Esophagus muscularis mucosa (tissue), 4 donors: ENCODE measurements at places on chromosomes 16 and 17.

GRCh38 chr16:27960619-27961295 is 102.8 kb downstream of the GSG1L start:
- DNase-seq, result no peak

DNA sequence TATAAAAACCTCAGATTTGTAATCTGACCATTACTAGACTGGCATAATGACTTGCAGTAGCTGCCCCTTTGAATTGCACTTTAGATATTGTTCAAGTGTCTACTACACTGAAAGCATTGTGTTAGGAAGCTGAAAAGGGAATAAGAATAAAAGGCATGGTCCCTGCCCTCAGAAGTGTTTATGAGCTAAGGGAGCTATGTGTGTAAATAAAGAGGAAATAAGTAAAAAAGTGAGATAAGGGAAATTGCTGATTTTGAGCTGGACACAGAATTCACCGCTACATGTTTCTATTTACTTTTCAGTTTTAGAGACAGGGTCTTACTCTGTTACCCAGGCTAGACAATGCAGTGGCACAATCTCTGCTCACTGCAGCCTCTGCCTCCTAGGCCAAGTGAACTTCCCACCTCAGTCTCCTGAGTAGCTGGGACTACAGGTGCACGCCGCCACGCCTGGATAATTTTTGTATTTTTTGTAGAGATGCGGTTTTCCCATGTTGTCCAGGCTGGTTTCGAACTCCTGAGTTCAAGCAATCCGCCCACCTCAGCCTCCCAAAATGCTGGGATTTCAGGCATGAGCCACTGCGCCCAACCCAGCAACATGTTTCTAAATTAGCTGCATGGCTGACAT is 57.0 kb downstream of the GRB2 start:
- DNase-seq, result no peak

DNA sequence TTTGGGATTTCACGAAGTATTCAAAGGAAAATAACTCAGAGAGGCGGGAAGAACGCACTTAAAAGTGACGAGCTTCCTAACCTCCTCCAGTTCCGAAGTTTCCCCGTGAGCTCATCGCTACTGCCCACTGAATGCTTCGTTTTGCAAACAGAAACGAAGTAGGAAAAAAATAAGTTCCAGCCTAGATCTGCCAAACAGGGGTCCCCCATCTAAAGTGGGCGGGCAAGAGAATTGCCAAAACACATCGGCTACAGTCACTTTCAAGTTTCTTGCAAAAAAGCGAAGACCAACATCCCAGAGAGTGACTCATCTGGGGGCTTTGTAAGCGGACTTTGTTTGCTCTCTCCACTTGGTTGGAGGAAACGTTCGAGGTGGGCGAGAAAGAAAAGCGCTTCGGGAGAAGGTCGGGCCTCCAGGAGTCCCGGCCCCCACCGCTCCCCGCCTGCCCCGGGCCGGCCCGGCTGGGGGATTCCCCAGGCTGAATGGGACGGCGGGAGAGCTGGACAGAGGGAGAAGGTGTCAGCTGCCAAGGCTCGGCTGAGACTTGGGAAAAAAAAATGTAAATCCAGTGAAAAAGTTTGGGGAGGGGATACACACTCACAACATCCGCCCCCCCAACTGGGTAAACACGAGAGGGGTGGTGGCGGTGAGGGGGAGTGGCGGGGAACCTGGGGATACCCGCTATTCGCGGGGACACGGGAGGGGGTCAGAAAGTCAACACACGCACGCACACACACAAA is 1.0 kb downstream of the VEZF1 start:
- DNase-seq, result no peak

DNA sequence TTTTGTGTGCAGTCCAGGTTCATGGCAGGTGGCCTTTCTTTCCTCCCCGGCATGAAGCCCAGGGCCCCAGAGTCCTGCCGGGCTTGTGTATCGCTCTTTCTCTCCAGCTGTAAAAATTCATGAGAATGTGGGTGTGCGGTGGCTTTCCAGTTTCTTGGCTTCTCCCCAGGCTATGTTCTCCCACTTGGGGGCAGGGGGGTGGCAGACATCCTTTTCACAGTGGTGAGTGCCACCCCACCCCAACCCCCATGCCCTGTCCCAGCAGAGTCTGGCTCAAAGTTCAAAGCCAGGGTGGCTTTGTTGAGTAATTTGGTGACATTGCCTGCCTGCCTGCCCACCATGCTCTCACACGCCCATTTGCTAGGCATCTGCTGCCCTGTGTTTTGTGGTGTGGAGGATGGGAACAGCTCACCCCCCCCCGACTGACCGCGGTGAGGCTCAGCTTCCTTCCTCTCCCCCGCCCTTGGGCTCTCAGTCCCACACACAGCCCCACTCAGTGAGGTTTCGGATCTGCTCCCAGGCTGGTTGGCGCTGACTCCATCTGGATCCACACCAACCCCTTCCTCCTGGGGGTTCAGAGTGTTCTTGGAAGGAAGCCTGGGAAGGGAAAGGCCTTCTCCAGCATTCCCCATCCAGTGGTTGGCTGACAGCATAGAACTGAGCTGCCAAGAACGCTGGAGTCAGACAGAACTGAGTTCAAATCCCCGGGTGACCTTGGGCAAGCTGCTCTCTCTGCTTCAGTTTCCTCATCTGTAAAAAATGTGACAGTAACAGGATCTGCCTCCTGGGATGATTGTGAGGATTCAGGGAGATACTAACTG is 36.0 kb downstream of the CHD9 start:
- DNase-seq, result peak; percentile 96

GRCh38 chr16:69443927-69444631 is 19.7 kb downstream of the CYB5B start:
- no peak for DNase-seq

GRCh38 chr16:18984435-18985005 is 786 bp downstream of the TMC7 start:
- DNase-seq, result no peak

- no peak for DNase-seq
These were observed 3.3 kb upstream of the SLC38A8 start for GRCh38 chr16:84045818-84046470.

DNA sequence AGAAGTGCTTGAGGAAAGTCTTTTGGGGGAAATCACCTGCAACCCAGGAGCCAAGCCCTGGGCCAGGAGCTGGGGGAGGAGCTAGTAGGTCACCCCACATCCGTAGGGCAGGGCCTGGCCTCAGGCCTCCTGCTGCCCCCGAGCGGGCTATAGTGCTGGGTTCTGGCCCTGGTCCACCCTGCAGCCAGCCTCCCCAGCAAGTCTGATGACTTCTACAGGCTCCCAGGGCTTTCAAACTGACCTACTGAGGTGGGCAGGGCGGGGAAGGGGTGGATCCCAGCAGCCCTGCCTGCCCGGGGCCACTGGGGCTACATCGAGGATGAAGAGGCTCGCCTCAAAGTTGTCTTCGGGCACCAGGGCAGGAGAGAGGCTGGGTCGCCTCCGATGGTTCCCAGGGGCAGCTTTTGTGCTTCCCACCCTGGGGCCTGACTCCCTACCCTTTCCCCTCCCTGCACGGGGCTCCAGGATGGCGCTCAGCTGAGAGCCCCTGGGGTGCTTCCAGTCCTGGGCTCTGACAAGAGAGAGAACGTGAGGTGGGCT is 5.0 kb downstream of the CENPX start:
- DNase-seq, result no peak

DNA sequence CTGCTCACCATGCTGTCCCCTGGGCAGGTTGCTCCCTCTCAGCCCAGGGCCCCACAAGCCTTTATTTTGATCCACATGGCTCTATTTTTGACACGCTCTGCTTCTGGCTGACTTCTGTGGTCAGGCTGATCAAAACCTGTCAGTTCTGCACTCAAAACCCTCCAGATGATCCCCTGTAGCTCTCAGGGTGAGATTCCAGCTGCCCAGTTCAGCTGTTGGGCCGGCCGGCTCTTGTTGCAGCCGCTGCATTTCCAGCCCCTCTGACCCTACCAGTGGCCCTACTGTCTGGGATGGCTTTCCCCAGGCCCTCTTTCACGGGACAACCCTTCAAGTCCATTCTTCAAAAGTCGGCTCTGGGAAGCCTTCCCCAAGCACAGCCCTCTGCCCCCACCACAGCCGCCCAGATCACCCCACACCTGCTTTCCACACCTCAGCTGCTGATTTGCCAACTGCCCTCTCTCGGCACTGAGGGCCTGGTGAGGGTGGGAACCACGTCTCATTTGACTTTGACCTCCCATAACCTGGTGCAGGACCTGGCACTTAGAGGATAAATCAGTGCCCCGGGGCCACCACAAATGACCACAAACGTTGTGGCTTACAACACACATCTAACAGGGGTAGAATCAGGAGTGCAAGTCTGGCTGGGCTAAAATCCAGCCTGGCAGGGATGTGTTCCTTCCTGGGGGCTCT is 16.3 kb upstream of the CACNG4 start:
- no peak for DNase-seq

DNA sequence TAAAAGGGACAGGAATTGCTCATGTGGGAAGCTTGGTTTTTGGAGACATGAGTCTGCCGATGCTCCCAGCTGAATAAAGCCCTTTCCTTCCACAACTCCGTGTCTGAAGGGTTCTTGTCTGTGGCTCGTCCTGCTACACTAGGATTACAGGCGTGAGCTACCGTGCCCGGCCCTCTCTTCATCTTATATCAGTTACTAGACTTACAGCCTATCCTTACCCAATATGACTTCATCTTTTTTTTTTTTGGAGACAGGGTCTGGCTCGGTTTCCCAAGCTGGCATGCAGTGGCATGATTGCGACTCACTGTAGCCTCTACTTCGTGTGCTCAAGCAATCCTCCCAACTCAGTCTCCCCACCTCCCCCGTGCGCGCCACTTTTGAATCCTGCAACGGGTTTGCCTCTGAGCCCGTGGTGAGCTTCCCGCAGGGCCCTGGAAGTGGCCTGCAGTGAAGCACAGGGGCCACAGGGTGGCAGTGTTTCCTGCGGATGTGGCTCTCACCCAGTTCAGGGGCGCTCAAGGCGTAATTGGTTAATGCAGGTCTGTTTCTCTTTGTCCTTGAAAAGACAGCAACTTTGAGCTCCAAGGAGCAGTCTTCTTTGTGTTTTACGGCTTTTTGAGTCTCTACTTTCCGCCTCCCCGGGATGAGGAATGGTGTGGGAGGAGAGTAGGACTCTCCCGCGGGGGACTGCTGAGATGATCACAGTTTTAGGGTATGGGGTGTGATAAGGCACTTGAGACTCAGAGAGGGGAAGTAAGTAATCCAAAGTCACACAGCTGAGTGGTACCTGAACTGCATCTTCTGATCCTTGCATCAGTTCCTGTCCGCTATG is 22.7 kb upstream of the GPRC5B start:
- DNase-seq, result no peak

DNA sequence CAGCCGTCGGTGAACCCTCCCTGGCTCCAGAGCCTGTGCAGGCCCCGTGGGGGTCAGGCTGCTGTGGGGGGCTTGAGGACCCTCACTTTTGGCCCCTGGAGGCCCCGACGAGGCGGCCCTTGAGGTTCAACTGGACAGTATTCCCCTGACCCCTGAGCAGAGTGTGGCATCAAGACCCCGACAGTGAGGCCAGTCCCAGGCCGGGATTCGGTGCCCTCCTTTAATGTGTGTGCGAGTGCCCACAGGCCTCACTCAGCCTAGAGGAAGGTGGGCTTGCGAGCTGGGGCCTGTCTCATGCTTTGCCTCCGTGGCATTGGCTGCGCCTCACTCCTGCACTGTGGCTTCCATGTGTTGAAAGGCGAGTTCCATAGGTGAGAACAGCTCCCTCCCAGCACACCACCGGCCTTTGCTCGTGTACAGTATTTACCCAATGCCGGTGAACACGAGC is 94.5 kb downstream of the METRNL start:
- no peak for DNase-seq

GRCh38 chr17:81412490-81413093 is 17.3 kb downstream of the BAHCC1 start:
- no peak for DNase-seq

DNA sequence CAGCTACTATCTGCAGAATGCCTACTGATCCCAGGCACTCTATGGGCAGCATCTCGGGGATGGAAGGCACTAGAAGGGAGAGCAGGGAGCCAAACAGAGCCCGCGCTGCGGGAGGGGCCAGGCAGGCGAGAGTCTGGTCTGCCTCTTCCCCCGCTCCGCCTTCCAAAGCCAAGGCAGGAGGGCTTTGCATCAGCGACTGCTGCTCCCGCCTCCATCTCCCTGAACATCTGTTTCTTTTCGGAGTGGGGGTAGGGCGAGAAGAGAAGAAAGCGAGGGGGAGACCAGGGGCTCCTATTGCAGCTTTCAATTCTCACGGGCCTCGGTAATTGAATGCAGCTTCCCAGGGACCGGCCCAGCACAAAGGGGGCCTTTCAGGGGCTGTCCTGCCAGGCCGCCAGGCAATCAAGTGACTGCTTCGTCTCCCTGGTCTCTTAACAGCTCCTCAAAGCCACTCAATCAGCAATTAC is 31.4 kb upstream of the CDC42EP4 start:
- DNase-seq, result no peak

DNA sequence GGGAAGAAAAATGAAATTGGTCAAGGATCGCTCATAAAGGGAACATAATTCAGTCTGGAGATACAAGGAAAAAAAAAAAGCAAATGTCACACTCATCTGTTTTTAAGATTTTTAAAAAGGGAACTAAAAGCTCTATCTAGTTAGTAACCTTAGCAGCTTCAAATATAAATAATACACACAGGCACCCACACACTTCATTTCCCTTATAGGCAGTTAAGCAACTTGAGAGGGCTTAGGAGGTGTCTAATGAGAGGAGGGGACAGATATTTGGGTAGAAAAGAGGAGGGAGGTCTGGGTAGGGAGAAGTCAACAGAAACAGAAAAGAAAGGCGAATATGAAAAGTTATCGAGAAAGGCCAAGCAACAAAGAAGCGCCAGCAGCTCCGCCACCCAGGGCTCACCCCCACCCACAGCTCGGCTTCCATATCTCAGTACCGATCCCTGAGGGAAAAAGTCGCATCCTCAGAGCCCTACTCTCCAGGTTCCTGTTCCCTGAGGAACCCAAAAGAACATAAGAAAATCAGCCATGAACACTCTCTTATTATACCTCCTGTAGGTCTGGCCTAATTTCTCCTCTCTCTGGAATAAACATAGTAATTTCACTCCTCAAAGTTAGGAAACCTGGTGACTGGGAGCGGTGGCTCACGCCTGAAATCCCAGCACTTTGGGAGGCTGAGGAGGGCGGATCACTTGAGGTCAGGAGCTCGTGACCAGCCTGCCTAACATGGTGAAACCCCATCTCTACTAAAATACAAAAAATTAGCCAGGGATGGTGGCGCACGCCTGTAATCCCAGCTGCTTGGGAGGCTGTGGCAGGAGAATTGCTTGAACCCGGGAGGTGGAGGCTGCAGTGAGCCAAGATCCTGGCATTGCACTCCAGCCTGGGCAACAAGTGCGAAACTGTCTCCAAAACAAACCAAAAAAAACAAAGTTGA is 69.6 kb upstream of the RCVRN start:
- no peak for DNase-seq

DNA sequence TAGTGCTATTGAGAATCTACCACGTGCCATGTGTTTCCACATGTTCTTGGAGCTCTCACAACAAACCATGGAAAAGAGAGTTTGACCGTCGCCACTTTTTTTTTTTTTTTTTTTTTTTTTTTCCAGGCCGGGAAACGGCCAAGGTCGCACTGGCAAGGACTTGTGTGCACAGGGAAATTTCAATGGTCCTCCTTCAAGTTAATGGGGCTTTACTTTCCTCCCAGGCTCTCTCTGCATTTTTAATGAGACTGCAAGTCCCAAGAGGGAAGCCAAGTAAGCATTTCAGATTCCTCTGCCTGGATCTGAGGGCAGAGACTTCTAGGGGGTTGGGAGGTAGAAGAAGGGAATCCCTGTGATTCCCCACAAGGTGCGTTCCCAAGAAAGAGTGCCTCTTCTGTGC is 94.7 kb upstream of the MPHOSPH6 start:
- no peak for DNase-seq

- no peak for DNase-seq
These were observed 11.0 kb upstream of the CAPNS2 start for GRCh38 chr16:55555436-55555835.
